ENCODE measurements at places on chromosomes 12 and 14.

DNA sequence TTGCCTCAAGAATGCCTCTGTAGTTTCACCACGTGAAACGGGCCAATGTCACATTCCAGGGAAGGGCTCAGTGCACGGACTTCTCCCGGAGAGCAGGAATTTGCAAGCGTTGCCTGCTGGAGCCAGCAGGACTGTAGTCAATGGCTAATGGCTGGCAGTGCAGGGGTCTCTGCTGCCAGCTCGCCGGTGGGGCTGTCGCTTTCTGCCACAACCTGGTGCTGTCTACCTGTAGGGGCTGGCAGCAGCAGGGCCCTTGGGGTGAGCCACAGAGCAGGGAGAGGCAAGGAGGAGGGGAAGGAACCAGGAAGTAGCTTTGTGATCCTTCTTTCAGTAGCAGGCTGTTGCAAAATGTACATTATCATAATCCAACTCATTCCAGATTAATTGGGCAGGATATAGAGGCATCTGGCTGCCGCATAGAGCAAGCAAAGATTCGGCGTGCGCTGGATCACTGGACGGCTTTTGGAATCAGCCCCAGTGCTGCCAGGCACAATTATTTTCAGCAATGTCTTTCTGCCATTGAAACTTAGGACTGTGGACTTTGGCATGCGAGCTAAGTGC is 114.1 kb downstream of the PAPOLA start:
- DNase-seq: no peak

- no peak for DNase-seq
Observed at GRCh38 chr14:61090432-61091216, 109.6 kb downstream of the SLC38A6 start.

- peak; percentile 40 for DNase-seq
Observed at GRCh38 chr14:24941719-24942118, 108.2 kb downstream of the STXBP6 start.

GRCh38 chr12:1566449-1567135 is 27.8 kb downstream of the FBXL14 start:
- DNase-seq: no peak

DNA sequence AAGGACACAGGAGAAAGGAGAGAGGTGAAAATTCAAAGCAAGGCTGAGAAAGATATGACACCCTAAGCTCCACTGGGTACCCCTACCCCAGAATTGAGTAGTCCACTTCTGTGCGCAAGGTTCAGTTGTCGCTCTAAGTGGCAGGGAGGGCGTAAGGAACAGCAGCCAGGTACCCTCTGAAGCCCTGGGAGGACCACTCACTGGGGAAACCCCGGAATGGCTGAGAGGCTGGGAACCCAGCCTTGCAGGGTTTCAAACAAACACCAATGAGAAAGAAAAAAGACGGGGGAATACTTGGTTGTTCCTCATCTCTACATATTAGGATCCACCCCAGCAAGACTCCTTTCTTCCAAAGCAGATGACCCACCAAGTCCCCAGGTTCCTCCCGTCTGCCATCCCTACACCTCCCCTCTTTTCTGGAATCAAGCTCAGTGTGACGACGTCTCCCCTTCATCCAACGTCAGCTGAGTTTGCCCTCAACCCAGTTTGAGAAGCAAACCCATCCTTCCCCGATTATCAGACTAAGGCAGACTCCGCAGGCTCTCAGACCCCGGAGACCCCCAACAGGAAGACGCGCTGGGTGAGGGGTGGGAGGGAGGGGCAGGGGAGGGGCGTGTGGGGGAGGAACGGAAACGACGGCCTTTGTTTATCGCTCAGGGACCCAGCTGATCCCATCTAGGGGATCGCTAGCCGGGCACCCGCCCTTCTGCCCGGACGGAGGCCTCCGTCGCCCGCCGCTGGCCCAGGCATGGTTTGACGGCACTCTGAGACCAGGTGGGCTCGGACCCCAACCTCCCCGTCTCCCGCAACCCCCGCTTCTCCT is 795 bp downstream of the LMBR1L start:
- DNase-seq: peak; percentile 50

DNA sequence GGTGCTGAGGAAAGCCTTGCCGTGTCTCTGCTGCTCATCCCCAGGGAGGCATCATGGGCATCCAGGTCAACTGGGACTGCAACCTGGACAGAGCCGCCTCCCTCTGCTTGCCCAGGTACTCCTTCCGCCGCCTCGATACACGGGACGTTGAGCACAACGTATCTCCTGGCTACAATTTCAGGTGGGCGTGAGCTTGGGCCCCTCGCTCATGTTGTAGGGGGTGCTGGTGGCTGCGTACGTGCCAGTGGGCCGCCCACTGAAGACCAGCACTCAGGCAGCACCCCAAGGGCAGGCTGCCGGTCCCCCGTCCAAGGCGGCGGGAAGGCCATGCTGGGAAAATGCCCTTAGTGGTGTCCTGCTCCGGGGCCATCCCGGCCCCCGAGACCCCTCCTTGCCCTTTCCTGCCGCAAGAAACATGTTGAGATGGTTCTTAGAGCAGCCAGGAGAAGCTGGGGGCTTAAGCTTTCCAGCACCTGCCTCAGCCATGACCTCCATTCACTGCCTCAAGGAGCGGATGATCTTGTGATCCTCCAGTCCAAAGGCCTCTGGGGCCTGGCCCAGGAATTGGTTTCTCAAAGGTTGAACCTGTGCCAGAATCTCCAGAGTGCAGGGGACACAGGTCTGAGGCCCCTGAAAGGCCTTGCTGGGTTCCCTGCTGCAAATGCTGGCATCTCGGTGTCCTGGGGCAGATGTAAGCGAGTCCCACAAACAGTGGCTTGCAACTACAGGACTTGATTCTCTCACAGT is 19.2 kb downstream of the P2RX4 start:
- no peak for DNase-seq

- no peak for DNase-seq
Observed at GRCh38 chr14:99175331-99176155, 96.5 kb downstream of the BCL11B start.

DNA sequence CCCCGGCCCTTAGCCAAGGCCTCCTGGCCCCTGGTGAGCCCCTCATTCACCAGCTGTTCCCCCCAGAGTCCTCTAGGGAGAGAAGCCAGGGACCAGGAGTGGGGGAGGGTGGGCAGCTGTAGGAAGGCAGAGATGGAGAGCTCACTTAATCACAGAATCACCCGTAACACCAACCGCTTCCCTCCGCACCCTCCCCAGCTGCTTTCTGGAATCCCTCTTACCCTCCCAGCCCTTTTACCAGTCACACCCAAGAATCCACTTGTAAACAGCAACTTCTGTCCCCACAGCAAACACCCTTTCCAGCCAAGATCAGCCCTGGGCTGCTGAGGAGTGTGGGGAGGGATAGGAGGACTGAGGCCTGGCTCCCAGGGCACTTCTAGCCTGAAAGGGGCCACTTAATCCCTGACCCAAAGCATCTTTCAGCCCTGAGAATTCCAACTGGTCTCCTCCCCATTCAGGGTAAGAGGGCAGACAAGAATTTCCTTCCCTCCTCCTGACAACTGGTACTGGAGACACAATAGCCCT is 18.8 kb downstream of the NCKAP5L start:
- peak; percentile 76 for DNase-seq

- no peak for DNase-seq
Observed at GRCh38 chr14:72553161-72553560, 340.7 kb downstream of the DPF3 start.

DNA sequence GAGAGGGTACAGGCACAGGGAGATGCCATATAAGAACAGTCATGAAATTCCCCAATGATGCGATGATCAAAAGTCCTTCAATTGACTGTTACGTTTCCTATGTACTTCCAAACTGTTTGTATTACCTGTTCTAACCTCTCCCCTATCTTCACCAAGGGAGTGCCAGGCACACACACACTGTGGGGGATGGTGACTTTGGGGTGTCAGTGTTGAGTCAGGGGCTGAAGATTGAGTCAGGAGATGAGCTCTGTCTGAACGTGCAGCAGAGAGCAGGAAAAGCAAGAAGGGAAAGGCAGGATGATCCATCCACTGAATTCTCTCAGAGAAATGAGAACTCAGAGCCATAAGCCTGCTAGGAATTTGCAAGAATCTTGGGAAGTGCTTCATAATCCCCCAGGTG is 153.4 kb downstream of the EFCAB11 start:
- DNase-seq: no peak

DNA sequence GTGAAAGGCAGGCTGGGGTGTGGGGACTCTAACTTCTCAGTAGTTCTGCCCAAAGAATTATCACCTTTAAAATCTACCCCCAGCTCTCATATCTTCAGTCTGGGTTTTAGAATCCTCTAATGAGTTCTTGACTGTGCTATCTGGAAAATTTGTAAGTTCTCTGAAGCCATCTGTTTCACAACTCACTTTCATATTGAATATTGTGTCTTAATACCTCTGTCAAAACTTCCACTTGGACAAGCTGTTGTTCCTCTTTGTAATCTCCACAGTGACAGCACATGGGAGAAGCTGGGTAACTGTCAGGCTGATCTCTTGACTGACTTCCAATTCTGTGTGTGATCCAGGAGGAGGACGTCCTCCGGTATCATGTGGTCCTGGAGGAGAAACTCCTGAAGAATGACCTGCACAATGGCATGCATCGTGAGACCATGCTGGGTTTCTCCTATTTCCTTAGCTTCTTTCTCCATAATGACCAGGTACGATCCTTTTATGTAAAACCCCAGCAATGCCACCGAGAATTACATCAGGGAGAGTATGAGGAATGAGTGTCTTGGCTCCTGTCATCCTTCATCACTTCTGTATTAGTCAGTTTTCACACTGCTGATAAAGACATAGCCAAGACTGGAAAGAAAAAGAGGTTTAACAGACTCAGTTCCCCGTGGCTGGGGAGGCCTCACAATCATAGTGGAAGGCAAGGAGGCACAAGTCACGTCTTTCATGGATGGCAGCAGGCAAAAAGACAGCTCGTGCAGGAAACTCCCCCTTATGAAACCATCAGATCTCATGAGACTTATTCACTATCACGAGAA is 111.9 kb downstream of the STAB2 start:
- DNase-seq: no peak

DNA sequence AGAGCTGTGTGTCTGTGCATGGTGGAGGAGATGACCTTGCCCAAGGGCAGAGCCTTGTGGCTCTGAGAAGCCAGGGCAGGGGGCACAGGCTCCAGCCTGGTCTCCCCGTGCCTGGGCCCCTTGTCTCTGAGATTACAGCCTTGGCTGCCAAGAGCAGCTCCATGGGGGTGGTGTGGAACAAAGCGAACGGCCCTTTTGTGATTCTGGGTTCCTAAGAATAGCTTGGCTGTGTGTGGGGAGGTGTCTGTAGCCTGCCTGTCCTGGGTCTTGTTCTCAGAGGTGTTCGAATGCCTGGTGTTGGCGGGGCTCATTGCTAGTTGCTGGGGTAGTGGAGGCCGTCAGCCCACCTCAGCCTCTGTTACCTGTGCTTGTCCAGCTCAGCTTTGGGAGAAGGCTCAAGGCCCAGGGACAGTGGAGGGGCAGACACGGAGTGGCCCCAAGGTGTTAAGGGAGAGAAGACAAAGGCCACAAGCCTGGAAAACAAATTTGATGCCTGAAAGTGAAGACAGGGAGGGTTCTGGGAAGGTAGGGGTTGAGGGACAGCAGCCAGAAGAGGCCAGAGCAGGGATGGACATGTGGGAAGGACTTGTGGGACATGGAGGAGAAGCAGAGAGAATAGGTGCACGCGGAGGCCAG is 7.4 kb upstream of the MYH7 start:
- peak; percentile 80 for DNase-seq

- no peak for DNase-seq
Observed at GRCh38 chr14:30484201-30484600, 74.8 kb upstream of the G2E3 start.

DNA sequence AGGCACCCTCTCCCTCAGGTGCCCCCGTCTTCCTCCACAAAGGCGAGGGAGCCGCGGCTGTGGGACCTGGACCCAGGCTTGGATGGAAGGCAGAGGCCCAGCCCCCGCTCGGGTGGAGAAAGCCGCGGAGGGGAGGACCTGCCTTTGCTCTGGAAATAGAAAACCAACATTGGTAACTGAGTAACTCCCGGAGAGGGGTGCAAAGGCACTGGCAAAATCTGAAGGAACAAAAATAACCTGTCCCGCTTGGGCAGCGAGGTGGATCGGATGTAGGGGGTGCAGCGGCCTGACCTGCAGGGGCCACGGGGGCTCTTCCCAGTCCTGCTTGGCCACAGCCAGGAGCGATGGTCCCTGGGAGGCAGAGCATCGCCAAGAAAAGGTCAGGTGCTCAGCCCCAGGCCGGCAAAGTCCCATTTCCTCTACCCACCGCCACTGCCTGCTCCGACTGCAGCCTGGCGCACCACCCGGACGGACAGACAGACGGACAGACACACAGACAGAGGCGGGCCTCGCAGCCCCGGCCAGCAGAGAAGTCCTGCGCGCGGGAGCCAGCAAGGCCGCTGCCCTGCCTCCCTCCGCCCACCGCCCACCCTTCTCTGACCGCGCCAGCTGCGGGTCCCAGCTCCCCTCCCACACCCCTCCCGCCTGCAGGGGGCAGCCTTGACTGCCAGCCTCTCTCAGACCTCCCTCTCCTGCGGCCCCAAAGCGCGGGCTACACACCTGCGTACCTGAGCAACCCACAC is 21.4 kb upstream of the TMEM106C start:
- DNase-seq: no peak

- DNase-seq: peak; percentile 92
Observed at GRCh38 chr12:57175428-57176138, 28.2 kb upstream of the LRP1-AS start.

- no peak for DNase-seq
Observed at GRCh38 chr14:106222731-106223130, 696.3 kb downstream of the TMEM121 start.

DNA sequence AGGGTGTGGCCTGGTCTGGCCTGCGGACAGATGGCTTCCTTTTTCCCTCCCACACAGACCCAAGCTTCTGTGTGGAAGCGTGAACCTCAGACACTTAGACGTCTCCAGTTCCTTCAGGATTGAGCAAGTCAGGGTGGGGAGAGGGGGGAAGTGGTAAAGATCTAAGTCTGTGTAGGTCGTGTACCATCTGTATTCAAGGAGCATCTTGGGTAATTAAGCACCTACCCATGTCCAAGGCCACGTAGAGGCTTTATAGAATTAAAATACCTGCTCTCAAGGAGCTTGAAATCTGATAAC is 1.7 kb downstream of the AVIL start:
- peak; percentile 66 for DNase-seq

DNA sequence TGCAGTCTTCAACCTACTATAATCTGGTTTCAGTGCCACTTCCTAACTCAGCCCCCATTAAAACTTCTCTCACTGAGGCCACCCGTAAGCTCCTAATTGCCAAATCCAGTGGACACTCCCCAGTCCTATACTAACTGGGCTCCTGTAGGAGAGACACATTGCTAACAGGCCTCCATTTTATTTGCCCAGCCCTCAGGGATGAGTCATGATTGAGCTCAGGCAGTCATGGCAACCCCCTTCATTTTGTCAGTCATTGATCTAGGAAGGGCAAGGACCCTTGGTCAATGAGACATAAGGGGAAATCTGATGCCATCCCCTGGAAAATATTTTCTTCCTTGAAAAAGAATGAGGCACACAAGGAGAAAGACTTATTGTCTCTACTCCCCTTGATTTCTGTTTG is 70.1 kb upstream of the HIF1A start:
- no peak for DNase-seq

- no peak for DNase-seq
Observed at GRCh38 chr14:45715946-45716345, 462.9 kb upstream of the MIS18BP1 start.

- no peak for DNase-seq
Observed at GRCh38 chr12:46342562-46343033, 30.0 kb downstream of the SLC38A2 start.
